ENCODE measurements at places on chromosomes 6 and 20.

- no peak for DNase-seq
Measured at GRCh38 chr20:44917399-44917798, 7.5 kb downstream of the PABPC1L start.

DNA sequence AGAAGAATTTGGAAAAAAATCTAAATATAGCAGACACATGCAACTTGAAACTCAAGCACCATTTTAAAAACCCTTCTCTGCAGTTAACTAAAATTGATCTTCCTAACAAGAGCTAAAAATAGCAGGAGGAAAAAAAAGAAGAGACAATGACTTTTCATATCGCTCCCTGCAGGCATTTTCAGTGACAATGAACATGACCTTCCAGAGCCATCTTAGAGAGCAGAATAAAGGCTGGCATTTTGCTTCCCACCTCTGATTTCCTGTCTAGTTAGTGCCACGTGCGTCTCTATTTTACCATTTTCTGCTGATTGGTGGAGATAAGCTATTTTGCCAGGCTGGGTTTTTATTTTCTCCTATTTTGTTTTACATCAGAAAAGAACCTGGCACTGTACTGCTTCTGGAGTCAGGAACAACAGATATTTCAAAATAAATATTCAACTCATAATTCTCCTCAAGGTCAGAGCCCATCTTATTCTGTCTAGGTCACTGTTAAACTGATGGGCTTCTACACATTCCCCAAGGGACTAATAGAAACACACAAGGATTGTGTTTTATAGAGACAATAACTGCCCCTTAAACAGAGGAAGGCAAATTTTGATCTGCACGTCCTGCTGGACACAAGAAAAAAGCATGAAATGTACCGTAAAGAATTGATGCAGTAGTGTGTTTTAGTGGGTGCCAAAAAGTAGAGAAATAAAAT is 70.2 kb upstream of the ENPP5 start:
- no peak for DNase-seq

GRCh38 chr20:48962421-48962820 is 40.9 kb downstream of the ARFGEF2 start:
- DNase-seq = no peak

DNA sequence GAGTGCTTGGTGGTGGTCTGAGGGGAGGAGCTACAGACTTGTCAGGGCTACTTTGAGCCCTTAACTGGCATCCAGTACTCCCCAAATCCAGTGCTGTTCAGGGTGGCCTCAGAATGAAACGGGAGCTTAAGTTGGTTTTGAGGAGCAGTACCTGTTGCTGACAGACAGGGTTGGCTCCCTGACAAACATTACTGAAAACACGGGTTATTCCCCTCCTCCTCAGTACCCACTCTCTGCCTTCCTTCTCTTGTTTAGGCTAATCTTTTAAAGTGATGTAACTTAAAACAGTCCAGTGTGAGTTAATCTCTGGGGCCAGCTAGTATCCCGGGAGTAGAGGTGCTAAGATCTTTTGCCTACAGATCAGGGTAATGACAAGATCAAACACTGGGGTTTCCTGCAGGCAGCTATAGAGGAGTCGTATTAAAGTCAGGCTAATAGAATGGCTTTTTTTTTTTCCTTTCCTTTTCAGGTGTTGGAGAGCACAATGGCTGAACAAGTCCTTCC is 3.7 kb downstream of the TNFAIP3 start:
- no peak for DNase-seq

DNA sequence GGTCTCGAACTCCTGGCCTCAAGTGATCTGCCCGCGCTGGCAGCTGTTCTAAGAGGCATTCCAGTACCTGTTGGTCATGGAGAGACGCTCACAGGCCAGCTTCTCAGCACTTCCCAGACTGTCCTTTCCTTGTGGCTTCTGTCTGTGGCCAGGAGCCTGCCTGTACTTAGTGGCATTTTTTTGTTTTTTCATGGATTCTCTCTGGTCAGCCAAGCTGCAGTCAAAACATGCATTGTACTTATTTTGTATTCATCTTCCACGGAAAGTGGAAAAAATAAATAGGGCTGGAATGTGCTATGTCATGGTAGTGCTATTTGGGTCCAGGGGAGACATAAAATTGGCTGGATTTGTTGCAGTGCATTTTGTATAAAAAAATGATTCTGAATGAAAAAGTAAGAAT is 29.1 kb downstream of the ZDHHC14 start:
- no peak for DNase-seq

- no peak for DNase-seq
Measured at GRCh38 chr20:32487381-32487780, 97.8 kb downstream of the NOL4L start.

GRCh38 chr6:144248003-144248402 is 37.1 kb upstream of the UTRN start:
- DNase-seq = no peak
